Activated CD8-positive, alpha-beta T cell treated with anti-CD3 and anti-CD28 coated beads, Interleukin-2, amount 10 ng/mL, durations not matched to agents 7 days and 5 days (primary cell): ENCODE measurements at places on chromosomes 2 and 18. TPM values are rescaled to one million over a fixed set of nuclear protein-coding genes. Genes with fewer than 3 reads are reported as not detected.

Gene SERPINB13
- not detected for total RNA-seq

Gene TXNDC2
- not detected for total RNA-seq

Gene ITGB6
- not detected for total RNA-seq

Gene AKAIN1
- not detected for total RNA-seq

Gene NT5C1B
- total RNA-seq: not detected

Gene RGPD3
- 0.24 TPM for total RNA-seq

Gene MCM6
- total RNA-seq: 144 TPM

Gene TFCP2L1
- total RNA-seq: 0.16 TPM

Gene CAD
- 83.7 TPM for total RNA-seq

Gene SLC16A14
- total RNA-seq: 0.61 TPM

Gene DLX2
- total RNA-seq: not detected

Gene TSHZ1
- total RNA-seq: 16.8 TPM

Gene LIMS2
- total RNA-seq: 35.3 TPM

Gene SCN1A
- total RNA-seq: not detected

Gene FSIP2
- total RNA-seq: 0.26 TPM

Gene HOXD10
- not detected for total RNA-seq

Gene REG3A
- not detected for total RNA-seq

Gene TRIM43B
- not detected for total RNA-seq

Gene ZNF24
- total RNA-seq: 53.2 TPM

Gene SLC8A1
- 0.10 TPM for total RNA-seq

Gene PXDN
- 0.26 TPM for total RNA-seq

Gene TBC1D8
- 0.70 TPM for total RNA-seq

Gene UGT1A10
- total RNA-seq: not detected

Gene TRIM54
- 0.26 TPM for total RNA-seq

Gene NOL4
- total RNA-seq: not detected

Gene ANKRD23
- total RNA-seq: 12.6 TPM

Gene SP140
- 57.5 TPM for total RNA-seq

Gene SERPINB7
- not detected for total RNA-seq

Gene ACTG2
- total RNA-seq: 0.81 TPM

Gene DSG2
- total RNA-seq: 0.32 TPM

Gene PRSS56
- not detected for total RNA-seq

Gene SRBD1
- 19.2 TPM for total RNA-seq

Gene ACTR1B
- 74.3 TPM for total RNA-seq

Gene STPG4
- 0.21 TPM for total RNA-seq

Gene UCN
- total RNA-seq: 2.2 TPM

Gene REG3G
- not detected for total RNA-seq

Gene OSBPL1A
- total RNA-seq: 0.99 TPM

Gene GNLY
- total RNA-seq: 136 TPM

Gene UGT1A8
- total RNA-seq: not detected

Gene PLA2R1
- total RNA-seq: not detected

Gene HTR2B
- not detected for total RNA-seq

Gene FKBP1B
- 3.2 TPM for total RNA-seq

Gene RFX8
- total RNA-seq: 2.2 TPM

Gene GALR1
- not detected for total RNA-seq

Gene CD8B
- 439 TPM for total RNA-seq

Gene ALK
- not detected for total RNA-seq

Gene PMAIP1
- total RNA-seq: 30.5 TPM

Gene RAB17
- total RNA-seq: 0.16 TPM
